ENCODE measurements at places on chromosomes 6 and 20.

- DNase-seq: no peak
Observed at GRCh38 chr20:18666803-18667415, 79.1 kb downstream of the DTD1 start.

- no peak for DNase-seq
Observed at GRCh38 chr6:47221565-47221964, 88.1 kb downstream of the TNFRSF21 start.

DNA sequence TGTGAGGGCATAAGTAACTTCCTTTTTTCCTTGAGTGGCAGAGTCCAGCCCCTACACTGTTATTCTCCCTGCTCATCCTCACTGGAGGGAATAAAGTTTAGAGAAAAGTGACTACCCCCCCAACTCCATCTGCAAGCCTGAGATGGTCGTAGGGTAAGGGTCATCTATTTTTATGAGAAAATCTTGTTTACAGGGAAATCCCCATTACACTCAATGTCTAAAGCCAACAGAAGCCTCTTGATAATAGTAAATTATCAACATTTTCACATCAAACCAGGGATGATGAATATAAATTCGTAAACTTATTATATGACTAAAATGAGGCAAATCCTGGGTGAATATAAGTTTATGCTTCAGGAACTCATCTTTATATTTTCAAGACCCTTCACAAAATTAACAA, 174.0 kb upstream of the KCNK16 start:
- no peak for DNase-seq

GRCh38 chr6:18464176-18464575, 77.0 kb downstream of the RNF144B start:
- DNase-seq: no peak

DNA sequence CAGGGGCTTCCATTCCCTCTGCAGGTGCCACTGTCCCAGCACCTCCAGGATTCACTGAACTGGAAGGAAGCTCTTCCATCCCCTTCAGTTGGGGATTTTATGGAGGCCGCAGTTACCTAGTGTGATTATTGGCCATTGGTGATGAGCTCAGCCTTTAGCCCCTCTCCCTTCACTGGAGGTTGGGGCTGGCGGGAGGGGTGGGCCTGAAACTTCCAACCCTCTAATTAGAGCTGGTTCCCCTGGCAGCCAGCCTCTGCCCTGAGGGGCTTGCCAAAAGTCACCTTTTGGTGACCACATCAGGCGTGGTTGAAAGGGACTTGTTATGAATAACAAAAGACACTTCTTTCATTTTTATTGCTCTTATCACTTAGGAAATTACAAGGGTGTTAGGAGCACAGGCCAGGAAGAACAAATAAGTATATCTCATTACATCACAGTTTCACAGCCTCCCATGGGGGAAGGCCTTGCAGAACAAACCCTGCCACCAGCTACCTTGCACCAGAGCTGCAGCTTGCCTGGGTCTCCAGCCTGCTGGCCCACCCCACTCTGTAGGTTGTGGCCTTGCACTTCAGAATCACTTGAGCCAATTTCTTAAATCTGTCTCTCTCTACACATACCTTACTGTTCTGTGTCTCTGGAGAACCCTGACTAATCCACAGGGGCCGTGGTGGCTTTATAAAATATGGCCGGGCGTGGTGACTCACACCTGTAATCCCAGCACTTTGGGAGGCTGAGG, 5.0 kb downstream of the PYGB start:
- DNase-seq: no peak

GRCh38 chr6:255041-255750, 37.1 kb upstream of the DUSP22 start:
- no peak for DNase-seq

GRCh38 chr20:34579191-34579978, 20.9 kb downstream of the MAP1LC3A start:
- DNase-seq: no peak

- DNase-seq: no peak
Observed at GRCh38 chr6:142925575-142926110, 19.3 kb downstream of the HIVEP2 start.

GRCh38 chr6:17012421-17013225, 89.2 kb upstream of the STMND1 start:
- DNase-seq: no peak

GRCh38 chr6:54578261-54578660, 268.3 kb upstream of the FAM83B start:
- DNase-seq: no peak

DNA sequence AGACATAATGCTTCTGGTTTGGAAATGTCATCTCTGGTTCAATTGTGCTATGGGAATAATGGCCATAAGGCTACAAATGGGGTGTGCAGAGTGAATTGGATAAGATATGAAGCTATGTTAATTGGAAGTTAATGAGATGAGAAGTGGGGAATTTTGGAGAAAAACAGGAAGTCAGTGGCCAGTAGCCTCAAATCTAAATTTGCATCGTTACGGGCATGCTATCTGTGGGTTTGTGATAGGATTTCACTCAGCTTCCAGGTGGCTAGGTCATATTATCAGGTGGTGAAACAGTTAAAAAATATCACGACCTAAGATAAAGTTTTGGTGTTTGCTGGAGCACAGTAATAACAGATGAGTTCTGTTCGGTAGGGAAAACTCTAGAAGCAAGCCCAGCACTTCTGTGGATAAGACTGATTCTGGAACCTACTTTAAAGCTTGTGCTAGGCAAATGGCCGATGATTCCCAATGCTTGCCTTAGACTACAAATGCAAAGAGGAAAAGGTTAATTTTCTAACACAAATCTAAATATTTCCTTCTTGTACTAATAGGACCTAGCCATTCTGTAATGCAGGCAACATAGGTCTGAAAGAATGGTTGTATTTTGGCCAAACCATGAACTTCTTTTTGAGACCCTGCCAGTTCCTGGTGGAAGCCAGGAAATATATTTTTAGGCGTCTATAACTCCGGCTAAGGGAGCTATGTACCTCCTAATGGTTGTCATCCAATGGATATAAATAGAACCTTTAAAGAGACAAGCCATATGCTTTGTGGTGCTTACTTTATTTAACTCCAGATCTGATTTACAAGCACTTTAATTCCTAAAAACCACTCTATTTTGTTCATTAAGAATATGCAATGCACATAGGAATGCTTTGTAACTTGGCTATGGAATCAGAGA, 111.0 kb downstream of the PLCB1 start:
- DNase-seq: no peak

DNA sequence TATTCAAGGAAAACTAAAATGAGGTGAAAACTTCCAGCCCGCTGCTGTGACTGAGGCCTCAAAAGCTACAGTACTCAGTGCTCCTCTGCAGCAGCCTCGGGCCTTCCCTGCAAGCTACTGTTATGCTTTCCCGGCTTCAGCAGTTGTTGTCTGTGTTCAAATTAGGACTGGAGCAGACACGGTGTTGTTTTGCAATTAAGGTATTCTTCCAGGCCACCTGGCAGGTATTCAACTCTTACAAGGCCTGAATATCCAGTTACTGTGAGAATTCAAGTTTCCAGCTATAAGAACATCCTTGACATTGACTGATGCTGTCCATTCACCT, 10.7 kb downstream of the TXNDC5 start:
- no peak for DNase-seq

DNA sequence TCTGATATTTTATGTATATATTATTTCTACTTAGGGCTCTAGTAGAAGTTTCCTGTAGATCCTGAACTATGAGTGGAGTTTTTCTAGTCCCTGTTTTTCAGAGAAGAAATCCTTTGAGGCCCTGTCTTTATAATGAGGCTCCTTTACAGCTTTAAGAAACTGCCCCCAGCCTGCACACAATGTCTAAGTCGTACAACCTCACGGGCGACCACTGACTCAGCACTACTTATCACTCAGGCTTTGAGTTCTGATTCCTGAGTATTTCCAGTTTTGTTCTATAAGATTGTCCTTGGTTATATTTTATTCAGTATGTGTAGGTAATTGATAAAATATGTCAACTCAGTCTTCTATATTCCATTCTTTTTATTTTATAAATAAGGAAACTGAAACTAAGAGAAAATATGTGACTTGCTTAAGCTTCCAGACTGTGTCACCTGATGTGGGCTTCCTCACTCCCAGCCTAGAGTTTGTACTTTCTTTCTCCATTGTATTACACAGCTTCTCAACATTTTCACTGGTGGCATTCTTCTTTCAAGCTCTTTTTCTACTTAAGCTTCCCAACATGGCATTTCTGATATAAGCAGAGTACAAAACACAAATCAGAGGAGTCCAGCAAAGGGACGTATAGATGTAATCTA, 167.0 kb downstream of the TBX18 start:
- no peak for DNase-seq

- no peak for DNase-seq
Observed at GRCh38 chr6:148441454-148441911, 98.8 kb downstream of the SASH1 start.

DNA sequence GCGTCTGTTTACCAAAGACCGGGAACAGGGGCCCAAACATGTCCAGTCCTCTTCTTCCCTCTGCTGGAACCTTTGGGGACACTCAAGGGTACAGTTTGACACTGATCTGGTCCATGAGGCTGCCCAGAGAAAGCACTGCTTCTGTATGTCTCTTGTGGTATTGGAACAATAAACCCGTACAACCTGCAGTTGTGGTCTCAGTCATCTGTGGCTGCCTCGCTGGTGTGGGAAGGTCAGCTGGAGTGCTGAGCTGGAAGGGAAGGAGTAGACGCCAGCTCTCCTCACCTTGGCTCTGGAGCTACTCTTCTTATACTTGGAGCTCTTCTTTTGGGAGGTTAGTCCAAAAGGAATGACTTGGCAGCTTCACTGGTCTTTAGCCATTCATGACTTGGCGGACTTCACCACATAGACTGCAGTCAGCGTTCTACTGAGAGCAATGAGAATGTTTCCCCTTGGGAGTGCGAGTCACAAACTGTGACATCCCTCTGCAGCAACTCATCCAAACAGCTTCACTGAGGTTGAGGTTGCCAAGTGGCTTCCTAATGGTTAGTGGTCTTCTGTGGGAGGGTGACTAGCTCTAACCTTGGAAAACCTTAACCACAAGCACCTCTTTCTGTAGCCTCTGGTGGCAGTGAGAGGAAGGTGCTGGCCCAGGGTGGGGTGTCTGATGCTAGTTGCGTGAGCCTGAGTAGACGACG, 81.2 kb downstream of the ASXL1 start:
- no peak for DNase-seq

GRCh38 chr6:71028236-71028876, 71.5 kb upstream of the B3GAT2 start:
- DNase-seq: no peak

DNA sequence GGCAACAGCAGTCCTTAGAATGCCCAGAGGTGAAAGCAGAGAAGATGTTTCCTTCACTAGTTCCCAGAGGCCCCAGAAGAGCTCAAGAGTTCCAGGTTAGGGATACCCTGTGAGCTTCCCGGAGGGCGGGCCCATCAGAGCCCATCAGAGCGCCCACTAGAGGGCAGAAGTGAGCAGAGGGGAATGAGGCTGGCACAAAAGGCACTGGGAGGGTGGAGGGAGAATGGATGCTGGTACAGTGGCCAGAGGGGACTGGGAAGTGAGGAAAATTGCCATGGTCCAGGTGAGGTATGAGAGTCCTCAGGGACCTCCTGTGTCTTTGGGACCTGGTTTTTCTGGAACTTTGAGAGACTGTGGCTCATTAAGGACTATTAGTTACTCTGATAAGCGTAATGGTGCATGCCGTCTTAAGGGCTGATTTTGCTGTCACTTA, 57.3 kb downstream of the LINC00237 start:
- DNase-seq: peak; percentile 12
